ENCODE measurements at places on chromosomes 5 and 9.

DNA sequence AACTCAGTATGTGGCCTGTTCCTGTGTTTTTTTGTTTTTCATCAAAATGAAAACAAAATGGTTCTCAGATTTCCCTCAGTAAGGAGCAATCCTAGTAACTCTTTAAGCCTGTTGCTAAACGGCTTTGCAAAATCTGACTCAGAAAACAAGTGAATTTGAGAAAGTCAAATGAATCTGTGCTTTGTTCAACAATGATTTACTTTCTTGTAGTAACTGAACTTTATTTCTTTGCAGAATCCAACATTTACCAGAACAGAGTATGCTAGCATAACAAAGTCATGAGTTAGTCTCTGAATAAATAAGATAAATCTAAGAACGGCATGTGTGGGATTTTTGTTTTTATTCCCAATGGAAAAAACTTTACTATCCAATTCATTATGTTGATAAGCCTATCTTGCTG lies 93.8 kb downstream of the OXCT1 start:
- peak; percentile 83 for DNase-seq

GRCh38 chr9:37424686-37425297 lies 2.3 kb downstream of the GRHPR start:
- DNase-seq = no peak

GRCh38 chr5:67283275-67283987 lies 86.8 kb upstream of the CD180 start:
- no peak for DNase-seq

DNA sequence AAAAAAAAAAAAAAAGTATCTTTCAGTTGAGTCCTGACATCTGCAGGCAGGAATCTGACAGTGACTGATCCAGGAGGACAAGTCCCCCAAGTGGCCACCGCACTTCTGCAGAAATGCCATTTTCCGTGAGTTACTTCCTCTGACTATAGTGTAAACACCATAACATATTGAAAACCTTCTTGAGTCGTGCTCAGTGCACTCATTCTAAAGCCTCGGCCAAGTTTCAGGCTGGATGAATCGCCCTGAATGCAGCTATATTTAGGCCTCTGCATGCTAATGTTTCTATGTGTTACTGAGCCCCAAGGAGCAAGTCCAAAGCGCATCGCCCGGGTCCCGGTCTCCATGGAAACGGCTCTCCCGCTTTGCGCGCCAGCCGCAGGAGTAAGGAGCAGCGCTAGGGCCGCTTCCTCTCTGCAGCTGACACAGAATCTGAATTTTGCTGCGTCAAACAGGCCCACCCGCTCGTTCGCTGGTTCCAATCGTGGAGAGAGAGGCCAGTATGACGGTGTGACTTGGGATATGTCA lies 335.4 kb downstream of the MSX2 start:
- peak; percentile 71 for DNase-seq

DNA sequence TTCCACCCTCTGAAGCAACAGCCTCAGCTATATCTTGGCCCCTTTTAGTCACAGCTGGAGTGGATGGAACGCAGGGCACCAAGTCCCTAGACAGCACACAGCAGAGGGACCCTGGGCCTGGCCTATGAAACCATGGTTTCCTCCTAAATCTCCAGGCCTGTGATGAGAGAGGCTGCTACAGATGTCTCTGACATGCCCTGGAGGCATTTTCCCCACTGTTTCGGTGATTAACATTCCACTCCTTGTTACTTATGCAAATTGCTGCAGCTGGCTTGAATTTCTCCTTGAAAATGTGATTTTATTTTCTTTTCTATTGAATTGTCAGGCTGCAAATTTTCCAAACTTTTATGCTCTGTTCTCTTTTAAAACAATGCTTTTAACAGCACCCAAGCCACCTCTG lies 384.8 kb downstream of the PRR16 start:
- DNase-seq = no peak

DNA sequence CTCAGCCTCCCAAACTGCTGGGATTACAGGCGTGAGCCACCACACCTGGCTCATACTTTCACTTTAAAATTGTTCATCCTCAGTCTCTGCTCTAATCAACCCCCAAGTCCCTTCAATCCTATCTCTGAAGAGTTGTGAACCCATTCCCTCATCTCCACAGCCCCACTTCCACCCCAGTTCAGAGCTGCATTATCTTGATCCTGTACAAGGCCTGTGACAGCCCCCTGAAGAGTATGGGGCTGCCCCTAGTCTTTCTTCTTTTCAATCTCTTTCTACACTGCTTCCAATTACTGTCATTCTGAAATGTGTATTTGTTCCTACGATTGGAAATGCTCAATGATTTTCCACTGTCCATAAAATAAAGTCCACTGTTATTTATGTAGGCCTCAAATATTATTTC lies 588.3 kb downstream of the RAB3C start:
- no peak for DNase-seq

- peak; percentile 6 for DNase-seq
Observed at GRCh38 chr5:134649163-134649835, 714 bp downstream of the SEC24A start.

DNA sequence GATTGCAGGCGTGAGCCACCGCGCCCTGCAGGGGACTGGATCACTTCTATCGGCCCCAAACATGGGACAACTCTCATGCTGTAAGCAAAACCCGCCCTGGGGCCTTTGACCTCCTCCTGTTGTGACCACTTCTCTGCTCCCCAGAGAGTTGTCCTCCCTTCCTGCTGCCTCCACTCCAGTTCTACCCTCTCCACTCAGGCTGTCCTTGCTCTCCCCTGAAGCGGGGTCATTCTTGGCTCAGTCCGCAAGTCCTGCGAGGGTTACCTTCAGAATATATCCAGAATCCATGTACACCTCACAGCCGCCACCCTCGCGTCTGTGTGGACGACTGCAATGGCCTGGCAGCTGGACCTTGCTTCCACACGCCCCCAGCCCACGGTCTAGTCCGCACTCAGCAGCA lies 273.7 kb downstream of the PBX3 start:
- DNase-seq = no peak

DNA sequence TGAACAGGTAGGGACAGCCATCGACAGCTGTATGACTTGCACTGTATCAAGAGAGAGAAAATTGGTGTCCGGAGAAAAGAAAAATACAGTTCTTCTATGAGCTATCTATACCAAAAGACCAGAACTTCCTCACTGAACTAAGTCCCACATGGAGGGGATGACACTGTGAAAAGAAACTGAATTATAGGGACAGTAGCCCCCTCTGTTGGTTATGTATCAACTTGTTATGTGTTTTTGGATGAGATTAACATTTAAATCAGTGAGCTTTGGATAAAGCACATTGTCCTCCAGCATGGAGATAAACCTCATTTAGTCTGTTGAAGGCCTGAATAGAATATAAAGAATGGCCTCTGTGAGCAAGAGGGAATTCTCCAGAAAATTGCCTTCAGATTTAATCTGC lies 176.6 kb upstream of the SH3GL2 start:
- DNase-seq = peak; percentile 10

GRCh38 chr5:55534436-55535198 lies at the start of gene PLPP1:
Gene PLPP1, minus strand, starts transcription at chr5:55534964. Its CDS starts 335 bp downstream, at chr5:55534629.
- DNase-seq = peak; percentile 87

- peak; percentile 41 for DNase-seq
Observed at GRCh38 chr5:81081461-81081835, 121.3 kb downstream of the RASGRF2 start.

- DNase-seq = no peak
Observed at GRCh38 chr9:111985315-111985714, 88.7 kb downstream of the UGCG start.

- peak; percentile 56 for DNase-seq
Observed at GRCh38 chr5:138352722-138353559, 456 bp downstream of the KDM3B start.

- peak; percentile 60 for DNase-seq
Observed at GRCh38 chr9:14417237-14417636, 103.3 kb upstream of the NFIB start.

- DNase-seq = peak; percentile 81
Observed at GRCh38 chr9:16062542-16063240, 509.8 kb downstream of the CCDC171 start.

GRCh38 chr5:27748847-27749246 lies 710.5 kb upstream of the CDH9 start:
- peak; percentile 3 for DNase-seq

- DNase-seq = peak; percentile 47
Observed at GRCh38 chr9:5714501-5715401, 85.8 kb downstream of the RIC1 start.

DNA sequence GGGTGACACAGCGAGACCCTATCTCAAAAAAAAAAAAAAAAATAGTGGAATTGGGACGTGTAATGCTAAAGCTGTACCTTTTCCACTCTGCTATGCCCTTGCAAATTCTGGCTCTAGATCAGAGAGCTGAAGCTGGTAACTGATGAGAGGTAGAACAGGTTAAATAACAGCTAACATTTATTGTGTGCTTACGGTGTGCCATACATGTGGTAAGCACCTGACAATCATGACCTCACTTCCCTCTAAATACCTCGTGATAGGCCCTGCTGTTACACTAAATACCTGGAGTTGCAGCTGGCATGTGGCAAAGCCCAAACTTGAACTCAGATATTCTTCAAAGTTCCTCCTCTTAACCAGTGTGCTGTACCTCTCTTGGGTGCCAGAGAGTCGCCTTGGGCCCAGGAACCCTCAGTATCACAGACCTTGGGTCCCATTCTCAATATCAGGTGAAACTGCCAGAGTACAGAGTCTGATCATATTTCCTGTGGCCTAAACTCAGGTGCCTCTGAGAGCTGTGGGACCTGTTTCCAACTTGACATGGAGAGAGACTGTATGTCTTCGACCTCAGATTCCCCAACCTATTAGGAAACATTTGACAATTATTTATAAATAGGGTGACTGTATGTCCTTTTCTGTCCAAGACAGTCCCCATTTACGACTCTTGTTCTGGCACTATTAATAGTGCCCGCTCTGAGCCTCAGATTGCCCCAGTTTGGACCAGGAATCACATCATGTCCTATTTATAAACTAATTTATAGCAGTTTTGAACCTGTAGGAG lies 4.8 kb downstream of the ARL10 start:
- no peak for DNase-seq

DNA sequence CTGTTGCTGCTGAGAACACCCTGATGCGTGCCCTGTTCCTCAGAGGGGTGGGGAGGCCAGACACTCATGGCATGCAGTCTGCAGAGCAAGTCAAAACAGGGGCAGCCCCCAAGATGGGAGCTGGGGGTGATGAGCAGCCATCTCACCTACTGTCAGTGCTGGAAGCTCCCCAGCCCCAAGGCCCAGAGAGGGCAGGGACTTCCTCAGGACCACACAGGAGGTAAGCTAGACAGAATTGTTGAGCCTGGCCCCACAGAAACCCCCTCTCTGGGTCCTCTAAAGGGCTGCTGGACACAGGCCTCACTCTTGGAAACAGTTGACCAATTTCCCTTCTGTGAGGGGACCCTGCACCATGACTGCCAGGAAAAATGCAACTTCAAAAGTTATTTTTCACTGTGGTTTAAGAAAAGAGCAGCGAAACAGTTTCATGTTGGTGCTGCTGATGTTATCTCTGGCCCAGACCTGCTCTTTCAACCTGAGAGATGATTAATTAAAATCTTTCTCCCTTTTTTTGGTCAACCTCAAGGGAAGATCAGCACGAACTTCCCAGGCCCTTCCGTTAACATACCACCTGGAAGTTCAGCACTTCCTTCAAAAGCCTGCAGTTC lies 9.6 kb downstream of the CSF2 start:
- no peak for DNase-seq

- no peak for DNase-seq
Observed at GRCh38 chr5:120199559-120199958, 264.5 kb upstream of the PRR16 start.

GRCh38 chr5:3105581-3105980 lies 354.1 kb upstream of the IRX2 start:
- no peak for DNase-seq

- no peak for DNase-seq
Observed at GRCh38 chr5:168292786-168293696, 1.6 kb downstream of the WWC1 start.

DNA sequence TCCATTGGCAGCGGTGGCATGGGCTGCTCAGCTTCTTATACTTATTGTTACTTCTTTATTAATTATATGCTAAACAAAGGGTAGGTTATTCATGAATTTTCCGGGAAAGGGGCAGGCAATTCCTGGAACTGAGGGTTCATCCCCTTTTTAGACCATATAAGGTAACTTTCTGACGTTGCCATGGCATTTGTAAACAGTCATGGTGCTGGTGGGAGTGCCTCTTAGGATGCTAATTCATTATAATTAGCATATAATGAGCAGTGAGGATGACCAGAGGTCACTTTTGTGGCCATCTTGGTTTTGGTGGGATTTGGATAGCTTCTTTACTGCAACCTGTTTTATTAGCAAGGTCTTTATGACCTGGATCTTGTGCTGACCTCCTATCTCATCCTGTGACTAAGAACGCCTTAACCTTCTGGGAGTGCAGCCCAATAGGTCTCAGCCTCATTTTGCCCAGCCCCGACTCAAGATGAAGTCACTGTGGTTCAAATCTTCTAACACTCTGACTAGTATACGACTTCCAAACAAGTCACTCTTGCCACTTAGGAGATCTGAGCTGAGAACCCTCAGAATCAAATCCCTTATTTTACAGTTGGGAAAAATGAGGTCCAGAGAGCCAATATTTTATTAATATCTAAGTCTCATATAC lies 237.5 kb downstream of the TRIM32 start:
- no peak for DNase-seq

GRCh38 chr9:133786371-133786753 lies 48.2 kb upstream of the SARDH start:
- DNase-seq = no peak

GRCh38 chr9:79604149-79604548 lies 32.4 kb downstream of the TLE4 start:
- peak; percentile 43 for DNase-seq

- DNase-seq = no peak
Observed at GRCh38 chr5:65815161-65815560, 93.2 kb downstream of the NLN start.

DNA sequence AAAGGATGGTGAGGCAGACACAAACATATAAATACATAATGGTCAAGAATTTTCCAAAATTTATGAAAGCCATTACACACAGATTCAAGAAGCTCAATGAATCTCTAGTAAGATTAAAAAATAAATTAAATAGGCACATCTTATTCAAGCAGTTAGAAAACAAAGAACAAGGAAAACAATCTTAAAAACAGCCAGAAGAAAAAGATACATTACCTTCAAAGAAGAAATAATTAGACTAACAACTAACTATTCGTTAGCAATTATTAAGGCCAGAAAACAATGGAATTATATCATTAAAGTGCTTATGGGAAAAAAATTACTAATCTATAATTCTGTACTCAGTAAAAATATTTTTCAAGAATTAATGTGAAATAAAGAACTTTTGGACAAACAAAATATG lies 593.1 kb downstream of the EBF1 start:
- no peak for DNase-seq

DNA sequence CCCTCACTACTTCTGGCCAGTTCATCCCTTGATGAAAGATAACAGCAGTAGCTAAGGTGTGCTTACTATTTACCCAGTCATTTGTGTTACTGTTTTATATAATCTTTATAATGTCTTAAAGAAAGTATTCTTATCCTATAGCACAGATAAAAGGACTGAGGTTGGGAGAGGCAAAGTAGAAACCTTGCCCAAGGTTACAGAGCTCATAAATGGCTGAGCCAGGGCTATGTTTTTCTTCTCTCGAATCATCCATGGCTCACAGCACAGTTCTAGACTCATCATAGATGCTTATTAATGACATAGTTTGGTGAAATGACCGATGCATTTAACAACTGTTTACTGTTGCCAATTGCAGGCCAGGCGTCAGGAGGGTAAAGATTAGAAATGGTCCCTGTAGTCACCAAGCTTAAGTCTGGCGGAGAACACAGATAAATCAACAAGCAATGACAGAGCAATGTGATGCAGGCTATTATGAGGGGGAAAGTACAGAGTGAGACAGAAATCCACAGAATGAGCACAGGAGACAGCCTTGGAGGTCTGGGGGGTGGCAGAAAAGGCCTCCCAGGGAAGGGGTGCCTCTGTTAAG lies 65.6 kb upstream of the ZNF622 start:
- DNase-seq = no peak

GRCh38 chr9:129408535-129409215 lies 212.2 kb downstream of the C9orf50 start:
- no peak for DNase-seq
